CD4-positive, CD25-positive, alpha-beta regulatory T cell (primary cell): ENCODE measurements at places on chromosomes 6 and 20.

- DNase-seq = no peak
These were observed 518.5 kb downstream of the PREX1 start for GRCh38 chr20:48309293-48309692.

DNA sequence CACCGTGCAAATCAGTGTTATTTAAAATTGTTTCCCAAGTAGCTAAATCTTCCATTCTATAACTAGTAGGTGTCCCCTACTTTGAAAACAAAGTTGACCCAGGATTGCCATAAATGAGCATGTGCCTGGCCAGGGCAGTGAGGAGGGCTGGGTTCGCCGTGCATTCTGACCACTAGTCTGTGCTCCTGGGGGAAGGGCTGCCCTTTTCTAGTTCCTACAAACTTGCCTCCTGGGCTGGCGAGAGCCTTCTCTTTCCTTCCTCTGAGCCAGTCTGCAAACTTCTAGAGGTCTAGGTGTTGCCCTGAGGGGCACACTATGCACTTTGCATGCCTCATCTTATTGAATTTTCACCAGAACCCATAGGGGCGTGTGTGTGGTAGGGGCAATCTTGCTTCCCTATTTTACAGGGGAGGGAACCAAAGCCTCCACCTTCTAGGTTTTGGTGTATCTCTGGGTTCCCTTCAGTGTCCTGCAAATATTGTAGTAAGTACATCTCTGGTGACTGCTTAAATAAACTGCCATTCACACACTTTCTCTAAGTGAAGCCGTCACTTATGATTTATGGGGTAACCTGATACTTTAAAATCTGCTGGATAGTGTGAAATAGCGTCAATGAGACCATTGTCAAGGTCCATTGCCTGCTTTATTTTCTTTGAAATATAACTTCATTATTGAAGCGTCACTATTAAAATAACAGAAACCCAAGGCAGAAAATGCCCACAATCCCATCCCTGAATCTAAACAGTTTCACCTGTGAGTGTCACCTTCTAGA is 42.2 kb downstream of the CDH26 start:
- DNase-seq = no peak

GRCh38 chr20:35145141-35145564 is 2.0 kb downstream of the EDEM2 start:
- no peak for DNase-seq

DNA sequence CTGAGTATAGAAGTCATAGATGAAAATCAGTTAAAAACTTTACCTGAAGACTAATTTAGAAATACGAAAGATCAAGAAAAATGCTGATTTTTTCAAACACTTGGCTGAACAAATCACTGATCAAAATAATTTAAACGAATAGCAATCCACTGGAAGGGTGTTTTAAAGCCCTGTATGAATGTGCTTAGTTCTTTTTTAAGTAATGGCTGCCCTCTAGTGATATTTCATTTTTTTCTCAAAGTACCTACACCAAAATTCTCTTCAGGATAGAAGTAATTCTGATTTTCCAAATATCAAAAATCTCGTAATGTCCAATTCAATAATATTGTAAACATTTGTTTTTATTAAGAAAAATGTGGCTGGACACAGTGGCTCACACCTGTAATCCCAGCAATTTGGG is 32.5 kb downstream of the AKAP7 start:
- DNase-seq = no peak

- DNase-seq = no peak
These were observed 102.4 kb downstream of the TFAP2A start for GRCh38 chr6:10312445-10312844.

GRCh38 chr20:62908971-62909791 is 17.1 kb downstream of the DIDO1 start:
- DNase-seq = no peak

DNA sequence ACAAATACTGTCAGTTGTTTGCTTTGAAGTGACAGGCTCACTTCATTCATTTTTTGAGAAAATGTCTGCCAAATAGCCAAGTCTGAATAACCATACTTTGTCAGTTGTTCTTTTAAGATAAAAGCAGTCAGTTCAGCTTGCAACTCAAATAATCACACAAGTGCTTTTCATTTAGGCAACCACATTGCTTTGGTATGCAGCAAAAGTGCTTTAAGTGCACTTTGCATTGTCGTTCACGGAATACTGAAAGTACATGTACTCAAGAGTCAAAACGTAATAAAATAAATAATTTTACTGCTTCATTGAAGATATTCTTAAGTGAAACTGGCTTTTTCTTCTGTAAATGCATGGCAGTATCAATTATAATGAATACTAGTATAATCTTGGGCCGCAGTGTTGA is 107.2 kb downstream of the MMS22L start:
- no peak for DNase-seq
